ENCODE measurements at places on chromosomes 13 and 19.

DNA sequence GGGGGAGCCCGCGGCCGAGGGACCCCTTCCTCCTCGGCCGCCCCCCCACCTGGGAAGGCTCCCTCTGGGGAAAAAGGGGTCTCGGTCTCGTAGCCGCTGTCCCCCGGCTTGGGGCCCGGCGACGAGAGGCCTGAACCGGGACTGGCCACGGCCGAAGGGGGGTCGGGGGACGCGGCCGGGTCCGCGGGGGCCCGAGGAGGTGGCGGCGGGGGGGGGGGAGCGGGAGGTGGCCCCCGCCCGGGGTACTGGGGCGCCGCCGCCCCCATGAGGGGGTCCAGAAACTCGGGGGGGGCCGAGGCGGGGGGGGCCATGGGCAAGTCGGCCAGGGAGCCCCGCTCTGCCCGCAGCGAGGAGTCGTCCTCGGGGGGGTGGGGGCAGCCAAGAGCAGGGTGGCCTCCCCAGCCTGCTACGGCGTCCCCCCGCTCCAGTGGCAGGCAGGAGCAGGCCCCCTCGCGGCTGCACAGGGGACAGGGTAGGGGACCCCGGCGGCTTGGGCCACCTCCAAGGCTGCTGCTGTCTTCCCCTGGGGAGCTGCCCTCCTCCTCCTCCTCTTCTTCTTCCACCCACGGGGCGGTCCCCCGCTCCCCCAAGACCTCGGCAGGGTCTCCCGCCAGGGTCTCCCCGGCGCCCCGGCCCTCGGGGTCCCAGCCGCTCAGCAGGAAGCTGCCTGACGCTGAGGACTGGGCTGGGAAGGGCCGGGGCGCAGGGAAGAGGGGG lies 12.9 kb downstream of the LMTK3 start:
- no peak for DNase-seq

DNA sequence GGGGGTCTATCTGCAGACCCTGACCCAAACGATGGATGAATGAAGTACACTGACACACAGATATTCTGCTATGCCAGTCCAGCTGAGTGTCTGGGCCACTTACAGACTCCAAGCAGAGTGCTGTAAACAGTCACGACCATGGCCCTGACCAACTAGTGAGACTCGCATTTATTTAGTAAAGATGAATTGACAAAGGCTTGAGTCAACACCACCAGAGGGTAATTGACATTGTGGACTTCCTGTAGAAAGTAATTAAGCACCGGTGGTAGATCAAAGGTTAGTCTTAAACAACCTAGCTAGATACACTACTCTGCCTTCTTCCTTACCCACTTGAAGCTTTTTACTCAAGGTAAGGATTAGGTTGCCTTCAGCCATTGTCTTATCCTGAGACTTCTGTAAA lies 63.4 kb upstream of the KPNA3 start:
- DNase-seq, result no peak

DNA sequence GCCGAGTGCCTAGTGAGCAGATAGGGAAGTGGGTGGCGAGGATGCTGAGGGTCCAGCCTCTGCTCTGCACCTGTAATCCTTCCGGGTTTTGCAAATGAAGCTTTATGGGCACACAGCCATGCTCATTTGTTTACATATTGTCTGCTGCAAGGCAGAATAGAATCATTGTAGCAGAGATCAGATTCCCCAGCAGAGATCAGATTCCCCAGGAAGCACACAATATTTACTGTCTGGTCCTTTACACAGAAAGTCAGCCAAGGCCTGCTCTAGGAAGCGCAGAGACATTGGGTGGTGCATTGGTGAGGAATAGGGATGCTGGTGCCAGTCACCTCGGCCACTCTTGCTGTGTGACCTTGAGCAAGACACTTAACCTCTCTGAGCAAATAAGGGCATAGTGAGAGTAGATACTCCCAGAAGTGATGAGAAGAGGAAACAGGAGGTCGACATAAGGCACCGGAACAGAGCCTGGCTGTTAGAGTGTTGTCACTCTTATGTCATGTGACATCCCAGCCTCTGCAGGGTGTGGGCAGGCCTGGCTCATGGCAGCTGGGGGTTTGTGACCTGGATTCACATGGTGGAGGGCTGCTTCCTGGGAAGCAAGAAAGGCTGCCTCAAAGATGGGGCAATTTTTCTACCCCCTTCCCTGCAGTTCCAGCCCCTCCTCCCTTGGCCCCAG lies 25.6 kb downstream of the CARM1 start:
- DNase-seq, result no peak

- DNase-seq, result peak; percentile 22
These were observed 748 bp downstream of the RAB4B start for GRCh38 chr19:40778706-40779284.

DNA sequence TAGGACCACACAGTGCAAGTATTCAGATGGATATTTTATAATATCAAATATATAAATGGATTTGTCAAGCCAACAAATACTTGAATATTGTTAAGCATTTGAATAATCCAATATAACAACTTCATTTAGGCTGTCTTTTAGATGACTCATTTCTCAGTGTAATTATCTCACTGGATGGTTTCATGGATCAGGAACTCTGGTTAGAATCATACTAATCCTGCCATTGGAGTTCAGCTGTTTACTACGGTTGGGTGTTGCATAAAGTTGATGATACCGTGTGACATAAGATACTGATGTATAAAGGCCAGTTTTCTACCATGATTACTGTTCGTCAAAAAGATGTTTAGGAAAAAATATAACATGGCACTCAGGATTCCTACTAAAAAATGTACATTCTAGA lies 196.3 kb downstream of the TSHZ3 start:
- DNase-seq, result peak; percentile 20

DNA sequence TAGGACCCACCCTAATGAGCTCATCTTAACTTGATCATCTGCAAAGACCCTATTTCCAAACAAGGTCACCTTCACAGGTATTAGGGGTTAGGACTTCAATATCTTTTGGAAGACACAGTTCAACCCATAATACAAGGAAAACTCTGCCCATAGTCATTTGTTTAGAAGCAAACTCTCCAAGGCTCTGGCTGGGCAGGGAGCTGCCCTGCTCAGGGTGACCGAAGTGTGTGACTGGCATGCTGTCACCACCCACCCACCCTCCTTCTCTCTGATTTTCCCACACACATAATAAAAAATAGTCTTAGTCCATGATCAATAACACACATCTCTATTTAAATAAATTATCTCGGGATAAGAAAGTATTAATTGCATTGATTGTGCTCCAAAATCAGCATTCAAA lies 161.1 kb downstream of the KCTD15 start:
- DNase-seq, result no peak

GRCh38 chr19:47792616-47793015 lies 11.7 kb downstream of the TPRX1 start:
- no peak for DNase-seq

GRCh38 chr13:113734099-113734825 lies 24.8 kb upstream of the TMEM255B start:
- DNase-seq, result no peak

DNA sequence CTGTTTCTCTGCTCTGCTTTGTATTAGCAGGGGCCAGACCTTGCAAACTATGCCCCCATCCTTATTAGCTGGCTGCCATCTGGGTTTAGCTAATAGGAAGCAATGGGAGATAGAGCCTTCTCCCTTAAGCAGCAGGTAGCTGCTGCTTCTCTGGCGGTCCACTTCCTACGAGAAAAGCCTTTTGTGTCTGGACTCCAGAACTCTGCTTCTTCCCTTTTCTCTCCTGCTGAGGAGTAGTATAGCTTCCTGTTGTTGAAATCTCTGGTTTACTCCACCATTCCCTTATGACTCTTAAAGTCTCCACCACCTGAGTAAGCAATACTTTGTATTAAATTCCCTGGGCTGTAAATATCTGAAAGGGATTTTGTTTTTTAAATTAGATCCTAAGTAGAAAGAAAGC lies 147.1 kb downstream of the DNAJC15 start:
- no peak for DNase-seq

DNA sequence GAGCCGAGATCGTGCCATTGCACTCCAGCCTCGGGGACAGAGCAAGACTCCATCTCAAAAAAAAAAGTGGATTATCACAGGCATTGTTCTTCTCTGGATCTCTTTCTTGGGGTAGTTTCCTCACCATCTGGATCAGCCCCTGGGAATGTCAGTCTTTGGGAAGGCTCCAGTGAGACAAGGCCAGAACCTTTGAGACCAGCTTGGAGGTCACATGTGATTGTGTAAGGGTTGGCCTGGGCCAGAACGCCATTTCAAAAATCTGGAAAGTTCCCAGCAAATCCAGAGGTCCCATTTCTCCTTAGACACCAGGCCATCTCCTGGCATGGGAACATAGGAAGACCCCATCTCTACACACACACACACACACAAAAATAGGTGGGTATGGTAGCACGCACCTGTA lies 14.2 kb upstream of the ANGPTL8 start:
- no peak for DNase-seq

GRCh38 chr13:61024046-61024445 lies 391.6 kb downstream of the PCDH20 start:
- no peak for DNase-seq

Data from astrocyte (in vitro differentiated cells and primary cell).